CD8-positive, alpha-beta memory T cell (primary cell): ENCODE measurements at places on chromosomes 16 and 17.

GRCh38 chr16:79632289-79632688, 31.8 kb upstream of the MAF start:
- DNase-seq, result no peak
- H3K4me1 ChIP-seq, result peaks cover 5% of the 10 kb centered on the region
- no peak overlapping the region for H3K27ac ChIP-seq

DNA sequence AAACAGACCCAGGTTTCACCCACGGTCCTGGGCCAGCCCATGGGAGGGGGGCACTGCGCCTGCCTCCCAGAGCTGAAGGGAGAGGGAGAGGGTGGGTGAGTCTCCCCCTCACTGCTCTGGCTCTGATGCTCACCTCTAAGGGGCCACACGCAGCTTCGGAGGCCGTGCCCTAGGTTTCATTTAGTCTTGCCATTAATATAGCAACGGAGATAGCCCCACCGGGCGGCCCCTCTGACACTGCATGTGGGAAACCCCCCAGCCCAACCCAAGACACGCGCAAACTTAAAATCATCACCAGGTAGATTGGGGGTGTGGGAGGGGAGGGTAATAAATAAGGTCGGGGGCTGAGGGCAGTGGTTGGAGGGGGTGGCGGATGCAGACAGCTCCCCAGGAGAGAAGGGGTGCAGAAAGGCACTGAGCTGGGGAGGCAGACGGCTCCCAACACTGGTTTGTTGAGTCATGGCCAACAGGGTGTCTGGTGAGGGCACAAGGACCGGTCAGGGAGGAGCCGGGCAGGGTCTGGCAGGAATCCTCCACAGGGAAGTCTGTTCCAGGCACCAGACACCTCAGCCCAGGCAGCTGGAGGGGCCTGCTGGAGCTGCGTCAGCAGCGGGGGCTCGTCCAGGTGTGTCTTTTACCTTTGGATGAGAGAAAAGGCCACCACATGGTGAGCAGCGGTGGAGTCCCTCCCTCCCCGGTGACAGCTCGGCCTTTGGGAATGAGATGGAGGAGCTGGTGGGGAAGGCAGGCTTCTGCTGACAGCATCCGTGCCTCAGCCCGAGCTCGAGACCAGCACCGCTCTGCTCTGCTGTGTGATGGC, 32.0 kb upstream of the DOC2B start:
- H3K4me1 ChIP-seq, result no peaks in the 10 kb centered on the region
- H3K27ac ChIP-seq, result no peak overlapping the region
- no peaks in the 10 kb centered on the region for H3K36me3 ChIP-seq

GRCh38 chr17:65359016-65359415, 202.4 kb downstream of the AXIN2 start:
- no peaks in the 10 kb centered on the region for H3K36me3 ChIP-seq
- no peak overlapping the region for H3K27ac ChIP-seq
- no peak overlapping the region for H3K4me3 ChIP-seq

- DNase-seq, result no peak
- H3K27me3 ChIP-seq, result no peaks in the 10 kb centered on the region
- no peaks in the 10 kb centered on the region for H3K36me3 ChIP-seq
- no peak overlapping the region for H3K27ac ChIP-seq
Observed at GRCh38 chr16:26830428-26831127, 236.1 kb upstream of the C16orf82 start.

GRCh38 chr17:46141645-46142044, 51.6 kb downstream of the KANSL1 start:
- no peak for DNase-seq
- no peak overlapping the region for H3K27ac ChIP-seq
- no peaks in the 10 kb centered on the region for H3K27me3 ChIP-seq
- H3K36me3 ChIP-seq, result no peaks in the 10 kb centered on the region
- no peak overlapping the region for H3K4me3 ChIP-seq
- H3K4me1 ChIP-seq, result peaks cover 94% of the 10 kb centered on the region

GRCh38 chr17:15291674-15292361, 26.7 kb upstream of the PMP22 start:
- H3K27me3 ChIP-seq, result no peaks in the 10 kb centered on the region
- no peaks in the 10 kb centered on the region for H3K4me1 ChIP-seq
- no peak overlapping the region for H3K27ac ChIP-seq

DNA sequence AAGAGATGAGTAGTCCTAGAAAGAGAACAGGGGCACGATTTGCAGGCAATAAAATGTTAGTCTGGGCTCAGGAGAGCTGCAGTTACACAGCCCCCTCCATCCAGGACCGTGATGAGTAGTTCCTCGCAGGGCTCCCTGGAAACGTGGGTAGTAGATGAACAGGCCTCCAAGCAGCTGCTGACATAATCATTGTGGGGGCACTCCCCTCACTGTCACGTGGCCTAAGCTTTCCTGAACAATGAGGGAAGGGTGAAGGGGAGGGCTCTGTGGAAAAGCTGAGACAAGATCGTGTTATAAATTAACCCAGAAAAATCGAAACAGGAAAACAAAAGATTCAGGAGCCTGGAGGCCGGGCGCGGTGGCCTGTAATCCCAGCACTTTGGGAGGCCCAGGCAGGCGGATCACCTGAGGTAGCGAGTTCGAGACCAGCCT, 1.3 kb upstream of the PER1 start:
- peaks cover 26% of the 10 kb centered on the region for H3K36me3 ChIP-seq
- H3K4me1 ChIP-seq, result peaks cover 66% of the 10 kb centered on the region
- peak; percentile 46 for DNase-seq
- peak overlapping the region; percentile 100 for H3K4me3 ChIP-seq
- H3K27ac ChIP-seq, result peak overlapping the region; percentile 100
- no peaks in the 10 kb centered on the region for H3K27me3 ChIP-seq

- DNase-seq, result no peak
- no peaks in the 10 kb centered on the region for H3K4me1 ChIP-seq
- no peaks in the 10 kb centered on the region for H3K36me3 ChIP-seq
- H3K27ac ChIP-seq, result no peak overlapping the region
- H3K27me3 ChIP-seq, result no peaks in the 10 kb centered on the region
Observed at GRCh38 chr16:53007095-53007494, 45.6 kb downstream of the CHD9NB start.

GRCh38 chr17:27553019-27553511, 77.9 kb upstream of the LGALS9 start:
- DNase-seq, result no peak
- H3K4me3 ChIP-seq, result no peak overlapping the region

GRCh38 chr16:27470567-27471431, 68.8 kb downstream of the IL21R start:
- peaks cover 3% of the 10 kb centered on the region for H3K4me1 ChIP-seq
- DNase-seq, result no peak
- no peaks in the 10 kb centered on the region for H3K27me3 ChIP-seq
- H3K4me3 ChIP-seq, result no peak overlapping the region
- H3K27ac ChIP-seq, result peak overlapping the region; percentile 54

DNA sequence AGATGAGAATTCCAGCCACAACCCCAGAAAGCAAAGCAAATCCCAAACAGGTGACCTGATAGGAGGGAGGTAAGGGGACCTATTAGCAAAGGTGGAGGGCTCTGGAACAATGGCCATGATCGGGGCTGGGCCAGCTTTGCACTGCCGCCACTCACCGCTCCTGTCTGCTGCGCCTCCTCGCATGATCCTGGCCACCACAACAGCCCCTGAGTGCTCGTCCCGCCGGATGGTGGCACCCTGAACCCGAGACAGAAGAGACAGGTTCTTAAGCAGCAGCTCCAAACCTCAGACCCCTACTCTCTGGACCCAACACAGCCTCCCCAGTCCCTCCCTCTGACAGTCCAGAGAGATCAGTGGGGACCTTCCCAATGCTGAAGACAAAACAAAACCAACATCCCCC, 5.3 kb downstream of the MPP3 start:
- H3K27me3 ChIP-seq, result no peaks in the 10 kb centered on the region
- H3K4me1 ChIP-seq, result no peaks in the 10 kb centered on the region
- DNase-seq, result no peak
- H3K36me3 ChIP-seq, result no peaks in the 10 kb centered on the region

DNA sequence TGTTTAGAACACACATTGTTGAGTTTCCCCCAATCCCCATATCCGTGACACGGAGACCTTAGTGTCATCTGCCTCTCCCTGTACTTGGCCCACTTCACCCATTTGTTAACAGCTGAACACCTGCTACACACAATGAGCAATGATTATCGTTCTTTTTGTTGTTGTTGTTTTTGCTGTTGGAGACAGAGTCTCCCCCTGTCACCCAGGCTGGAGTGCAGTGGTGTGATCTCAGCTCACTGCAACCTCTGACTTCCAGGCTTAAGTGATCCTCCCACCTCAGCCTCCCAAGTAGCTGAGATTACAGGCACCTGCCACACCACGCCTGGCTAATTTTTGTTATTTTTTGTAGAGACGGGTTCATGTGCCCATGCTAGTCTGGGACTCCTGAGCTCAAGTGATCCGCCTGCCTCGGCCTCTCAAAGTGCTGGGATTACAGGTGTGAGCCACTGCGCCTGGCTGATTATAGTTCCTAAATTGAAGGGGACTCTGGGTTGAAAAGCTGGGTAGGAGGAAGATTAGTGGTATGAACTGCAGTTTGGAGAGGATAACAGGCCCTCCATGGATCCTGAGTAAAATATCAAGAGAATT, 21.6 kb downstream of the NDE1 start:
- no peak overlapping the region for H3K27ac ChIP-seq
- H3K4me1 ChIP-seq, result peaks cover 26% of the 10 kb centered on the region
- no peaks in the 10 kb centered on the region for H3K27me3 ChIP-seq
- no peak overlapping the region for H3K4me3 ChIP-seq
- no peak for DNase-seq
